Pulmonary artery endothelial cell (primary cell): ENCODE measurements at places on chromosomes 1 and 21.

- DNase-seq, result no peak
Observed at GRCh38 chr1:199522936-199523335, 504.6 kb upstream of the NR5A2 start.

GRCh38 chr21:35504277-35504676, 455.2 kb upstream of the RUNX1 start:
- no peak for DNase-seq

DNA sequence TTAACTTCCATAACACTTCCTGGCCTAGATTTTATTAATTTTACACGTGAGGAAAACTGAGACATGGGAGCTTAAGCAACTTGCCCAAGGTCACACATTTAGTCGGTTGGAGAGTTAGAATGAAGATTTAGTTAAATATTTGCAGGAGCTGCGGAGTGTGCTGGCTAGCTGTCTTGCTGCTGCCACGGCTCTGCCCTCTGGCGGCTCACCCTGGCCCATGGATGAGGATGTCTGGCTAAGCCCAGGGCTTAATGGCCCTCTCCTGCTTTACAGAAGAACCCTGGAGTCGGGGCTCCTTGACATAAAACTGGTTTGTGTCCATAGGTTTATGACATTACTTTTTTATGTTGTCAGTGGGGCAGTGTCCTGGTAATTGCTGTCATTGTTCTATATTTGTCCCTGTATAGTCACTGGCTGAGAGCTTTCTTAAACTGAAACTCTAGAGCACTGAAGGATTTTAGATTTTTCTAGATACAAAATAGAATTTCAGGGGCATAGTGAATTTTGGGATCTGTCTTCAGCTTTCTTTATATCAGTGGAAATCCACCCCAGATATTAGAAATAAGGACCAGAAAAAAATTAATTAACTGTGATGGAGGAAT, 88.9 kb upstream of the WLS start:
- DNase-seq, result no peak

DNA sequence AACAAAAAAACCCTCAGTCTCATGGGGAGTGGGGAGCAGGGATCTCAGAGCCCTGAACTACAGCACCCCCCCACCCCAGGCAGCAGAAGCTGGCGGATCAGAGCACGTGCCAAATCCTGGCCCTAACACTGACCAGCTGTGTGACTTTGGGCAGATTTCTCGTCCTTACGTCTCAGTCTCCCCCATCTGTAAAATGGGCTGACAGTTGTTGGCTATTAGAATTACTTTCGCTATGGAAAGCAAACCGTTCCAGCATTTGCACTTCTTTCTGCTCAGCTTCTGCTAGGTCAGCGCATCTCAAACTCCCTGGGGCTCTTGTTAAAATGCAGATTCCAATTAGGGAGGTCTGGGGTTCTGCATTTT, 15.5 kb downstream of the TNFRSF8 start:
- DNase-seq, result no peak

- DNase-seq, result no peak
Observed at GRCh38 chr1:147895123-147895522, 7.5 kb upstream of the GJA8 start.

GRCh38 chr21:43306911-43307676, 119.8 kb downstream of the SIK1 start:
- DNase-seq, result no peak

DNA sequence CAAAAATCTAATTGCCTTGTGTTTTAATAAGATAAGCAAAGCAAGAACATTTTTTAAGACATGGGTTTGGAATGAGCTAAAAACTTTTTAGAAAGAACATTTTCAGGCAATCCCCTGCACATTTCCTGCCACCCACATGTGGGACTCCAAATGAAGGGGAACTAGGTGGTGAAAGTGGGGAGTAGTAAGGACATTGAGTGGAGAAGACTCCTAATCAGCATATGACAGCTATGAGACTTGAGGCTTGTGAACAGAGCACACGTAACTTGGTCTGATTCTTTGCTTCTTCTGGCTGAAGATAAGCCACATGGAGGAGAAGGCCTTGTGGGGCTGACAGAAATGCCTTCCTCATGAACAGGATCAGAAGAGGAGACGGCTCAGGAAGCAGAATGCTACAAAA, 50.3 kb downstream of the FCER1A start:
- DNase-seq, result no peak

GRCh38 chr1:9900142-9901043, 9.7 kb downstream of the CTNNBIP1 start:
- DNase-seq, result no peak

- DNase-seq, result no peak
Observed at GRCh38 chr1:227938911-227939790, 8.6 kb downstream of the WNT9A start.

GRCh38 chr1:116558140-116558549, 12.7 kb downstream of the CD58 start:
- no peak for DNase-seq

GRCh38 chr1:94856868-94857267, 36.7 kb downstream of the SLC44A3 start:
- no peak for DNase-seq

- DNase-seq, result no peak
Observed at GRCh38 chr1:203040513-203041275, 14.4 kb downstream of the PPFIA4 start.

DNA sequence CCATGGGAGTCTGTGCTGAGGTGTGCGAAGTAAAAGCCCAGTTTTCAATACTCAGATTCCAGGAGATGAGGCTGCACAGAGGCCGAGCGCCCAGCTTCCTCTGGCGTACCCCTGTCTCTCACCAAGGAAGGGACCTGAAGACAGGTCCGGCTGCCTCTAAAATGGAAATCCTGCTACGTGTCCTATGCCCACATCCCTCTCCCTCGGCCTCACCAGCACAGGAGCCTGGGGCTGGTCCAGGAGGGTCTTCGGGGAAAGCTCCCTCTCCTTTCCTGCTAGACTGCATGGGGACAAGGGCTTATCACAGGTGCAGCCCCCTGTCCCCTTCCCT, 392 bp downstream of the MRPL55 start:
- no peak for DNase-seq

DNA sequence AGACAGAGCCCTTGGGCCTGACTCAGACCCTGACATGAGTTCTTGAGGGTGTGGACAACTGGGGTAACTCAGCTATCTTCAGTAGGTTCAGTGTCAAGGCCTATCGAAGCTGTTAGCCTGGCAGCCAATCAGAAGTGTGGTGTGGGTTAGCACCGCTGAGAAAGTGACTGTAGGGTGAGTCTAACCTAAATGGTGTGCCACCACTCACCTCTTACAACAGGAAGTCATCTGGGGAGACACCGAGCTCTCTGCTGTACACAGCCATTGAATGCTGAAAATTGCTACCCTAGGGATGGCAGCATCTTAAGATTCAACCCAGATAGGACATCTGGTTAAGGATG, 44.6 kb downstream of the RASSF5 start:
- DNase-seq, result no peak

DNA sequence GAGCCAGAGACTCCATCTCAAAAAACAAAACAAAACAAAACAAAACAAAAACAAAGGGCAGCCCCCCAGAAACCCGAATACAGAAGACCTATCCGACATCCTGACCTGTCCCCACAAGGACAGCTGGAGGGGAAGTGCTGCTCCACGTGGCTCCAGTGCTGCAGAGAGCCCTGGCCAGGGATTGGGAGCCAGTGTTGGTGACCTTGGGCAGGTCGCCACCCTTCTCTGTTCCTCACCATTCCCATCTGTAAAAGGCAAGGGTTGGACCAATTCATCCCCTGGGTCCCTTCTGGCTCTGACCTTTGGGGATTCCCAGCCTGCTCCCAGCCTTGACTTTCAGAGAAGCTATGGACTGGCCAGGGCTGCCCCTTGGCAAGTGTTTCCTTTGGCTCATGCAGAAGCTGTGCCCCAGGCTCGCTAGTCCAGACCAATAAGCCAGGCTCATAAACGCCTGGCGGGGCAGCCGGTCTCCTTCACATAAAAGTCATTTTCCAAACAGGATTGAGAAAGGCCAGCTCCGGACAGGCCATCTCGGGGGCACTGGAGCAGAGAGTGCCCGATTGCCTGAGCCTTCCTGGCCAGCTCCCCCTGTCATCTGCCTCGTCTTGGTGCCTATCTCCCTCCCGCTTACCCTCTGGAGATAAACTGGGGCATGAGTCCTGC, 20.0 kb upstream of the PADI1 start:
- DNase-seq, result no peak

DNA sequence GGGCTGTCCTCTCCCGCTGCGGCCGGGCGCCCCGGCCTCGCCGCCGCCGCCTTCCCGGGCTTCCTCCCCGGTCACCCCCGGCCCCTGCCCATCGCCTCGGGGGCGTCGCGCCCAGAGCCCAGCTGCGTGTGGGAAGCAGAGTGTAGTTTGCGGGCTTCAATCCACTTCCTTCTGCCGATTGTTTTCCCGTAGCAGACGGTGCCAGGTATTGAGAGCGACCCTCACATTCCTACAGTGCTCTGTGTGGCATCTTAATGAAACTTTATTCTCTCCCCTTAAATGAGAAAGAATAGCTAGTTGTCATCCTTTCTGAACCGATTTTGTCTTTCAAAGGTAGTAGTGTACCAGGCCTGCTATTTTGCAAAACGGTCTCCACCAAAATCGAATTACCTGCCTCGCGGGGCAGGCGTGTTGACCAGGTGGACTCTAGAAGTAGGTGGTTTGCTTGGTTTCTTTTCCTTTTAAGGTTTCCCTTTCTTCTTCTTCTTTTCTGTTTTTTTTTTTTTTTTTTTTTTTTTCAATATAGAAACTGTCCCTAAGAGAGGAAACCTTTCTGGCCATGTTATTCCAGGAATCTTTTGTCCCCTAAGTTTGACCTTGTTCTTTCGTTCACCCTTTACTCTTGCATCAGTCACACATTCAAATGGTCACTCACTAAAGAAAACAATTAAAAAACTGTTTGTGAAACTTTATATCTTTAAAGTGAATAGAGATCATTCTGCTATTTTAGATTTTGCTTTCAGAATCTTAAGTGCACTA, 881 bp downstream of the USP25 start:
- no peak for DNase-seq

- DNase-seq, result no peak
Observed at GRCh38 chr1:62415687-62416086, 21.2 kb upstream of the USP1 start.

DNA sequence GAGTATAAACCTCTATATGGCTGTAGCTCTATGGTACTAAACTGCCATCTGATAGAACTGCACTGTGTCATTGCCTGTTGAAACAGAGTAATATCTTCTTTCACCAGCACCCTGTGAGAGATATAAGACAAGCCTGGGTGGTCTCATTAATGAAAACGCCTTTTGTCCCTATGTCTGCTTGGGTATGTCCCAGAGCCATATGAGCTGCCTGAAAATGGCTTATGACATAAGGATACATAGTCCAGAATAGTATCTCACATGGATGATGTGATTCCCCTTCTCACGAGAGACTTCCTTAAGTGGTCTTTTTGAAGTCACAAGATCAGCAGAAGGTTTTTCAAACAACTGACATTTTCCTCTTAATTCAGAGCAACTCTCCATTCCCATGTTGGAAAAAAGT, 7.3 kb upstream of the TMCC2 start:
- no peak for DNase-seq

DNA sequence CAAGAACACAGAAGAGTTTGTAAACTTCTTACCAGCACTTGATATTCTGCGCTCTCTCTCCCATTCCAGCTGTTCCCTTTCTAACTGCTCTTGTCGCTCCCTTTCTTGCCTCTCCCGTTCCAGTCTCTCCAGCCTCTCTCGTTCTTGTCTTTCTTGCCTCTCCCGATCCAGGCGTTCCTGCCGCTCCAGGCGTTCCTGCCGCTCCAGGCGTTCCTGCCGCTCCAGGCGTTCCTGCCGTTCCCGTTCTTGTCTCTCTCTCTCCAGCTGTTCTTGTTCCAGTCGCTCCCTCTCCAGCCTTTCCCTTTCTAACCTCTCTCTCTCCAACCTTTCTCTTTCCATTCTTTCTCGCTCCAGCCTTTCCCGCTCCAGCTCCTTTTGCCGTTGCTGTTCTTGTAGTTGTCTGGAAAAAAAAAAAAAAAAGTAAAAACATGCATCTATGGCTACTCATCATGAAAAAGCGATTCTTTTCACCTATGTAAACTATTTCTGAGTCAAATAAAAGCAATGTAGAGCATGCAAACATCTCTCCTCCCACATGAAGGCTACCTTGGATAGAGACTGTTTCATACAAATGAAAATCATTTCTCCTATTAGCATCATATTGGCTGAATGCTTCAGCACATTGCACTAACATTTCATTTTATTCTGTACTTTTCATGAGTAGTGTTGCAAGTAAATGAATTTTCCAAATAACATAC, 91.5 kb upstream of the LBR start:
- DNase-seq, result no peak

DNA sequence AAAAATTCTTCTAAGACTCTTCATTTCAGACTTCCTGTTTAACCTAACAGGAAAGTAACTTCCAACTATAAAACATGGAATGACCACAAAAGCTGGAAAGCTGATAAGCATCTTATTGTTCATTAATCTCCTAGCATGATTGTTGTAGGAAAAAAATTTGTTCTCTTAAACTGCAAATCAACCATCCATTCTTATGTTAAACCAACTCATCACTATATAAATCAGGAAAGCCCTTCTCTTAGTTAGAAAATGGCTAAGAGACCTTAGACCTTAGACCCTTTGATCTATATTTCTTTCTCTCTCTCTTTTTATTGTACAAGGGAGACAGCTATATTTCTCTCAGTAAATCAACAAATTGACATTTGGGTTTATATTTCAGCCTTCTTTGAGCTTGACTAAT, 101.4 kb downstream of the UBE2U start:
- no peak for DNase-seq

DNA sequence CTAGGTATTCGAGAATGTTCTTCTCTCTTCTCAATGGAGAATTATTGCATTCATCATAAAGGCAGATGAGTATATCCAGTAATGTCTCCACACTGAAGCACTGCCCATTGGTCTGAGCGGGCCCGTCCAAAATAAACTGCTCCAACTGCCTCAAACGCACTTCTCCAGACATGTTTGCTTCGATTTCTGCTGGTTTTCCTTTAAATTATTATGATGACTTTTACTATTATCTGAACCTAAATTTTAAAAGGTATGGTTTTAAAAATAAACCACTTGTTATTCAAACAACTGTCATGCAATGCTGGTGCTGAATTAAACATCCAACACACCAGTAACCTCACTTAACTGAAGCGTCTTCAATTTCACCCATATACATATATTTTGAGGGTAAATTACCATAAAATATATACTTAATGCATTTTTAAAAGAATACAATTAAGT, 1.3 kb downstream of the CDC42BPA start:
- no peak for DNase-seq

DNA sequence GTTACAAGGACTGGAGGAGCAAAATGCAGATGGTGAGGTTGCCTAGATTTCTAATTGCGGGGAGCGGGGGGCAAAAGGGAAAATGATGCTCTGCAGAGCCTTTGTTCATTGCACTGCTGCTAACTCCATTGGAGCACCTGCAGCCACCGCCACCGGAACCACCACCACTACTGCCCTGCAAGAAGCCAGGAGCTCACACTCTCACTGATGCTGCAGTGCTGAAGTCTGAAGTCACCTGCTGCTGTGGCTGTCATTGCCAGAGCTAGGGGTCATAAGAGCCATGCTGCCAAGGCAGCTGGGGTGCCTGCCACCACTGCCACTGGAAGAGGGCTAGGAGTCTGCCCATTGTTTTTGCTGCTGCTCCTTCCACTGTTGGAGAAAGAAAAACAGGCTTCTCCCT, 7.3 kb upstream of the HPCAL4 start:
- no peak for DNase-seq

- DNase-seq, result no peak
Observed at GRCh38 chr1:244029124-244029523, 22.0 kb upstream of the ZBTB18 start.

GRCh38 chr1:183365093-183365492, 53.1 kb downstream of the NMNAT2 start:
- no peak for DNase-seq

GRCh38 chr1:201625226-201625761, 86.4 kb downstream of the NAV1 start:
- no peak for DNase-seq
